Stimulated activated CD4-positive, alpha-beta T cell treated with anti-CD3 and anti-CD28 coated beads, Interleukin-12 subunit alpha, Interleukin-12 subunit beta, amount 100 ng/mL, for 4 hours (primary cell): ENCODE measurements at places on chromosomes 2 and 18.
A peak's percentile ranks its signal among the peaks of the same experiment; 100 is the strongest.

DNA sequence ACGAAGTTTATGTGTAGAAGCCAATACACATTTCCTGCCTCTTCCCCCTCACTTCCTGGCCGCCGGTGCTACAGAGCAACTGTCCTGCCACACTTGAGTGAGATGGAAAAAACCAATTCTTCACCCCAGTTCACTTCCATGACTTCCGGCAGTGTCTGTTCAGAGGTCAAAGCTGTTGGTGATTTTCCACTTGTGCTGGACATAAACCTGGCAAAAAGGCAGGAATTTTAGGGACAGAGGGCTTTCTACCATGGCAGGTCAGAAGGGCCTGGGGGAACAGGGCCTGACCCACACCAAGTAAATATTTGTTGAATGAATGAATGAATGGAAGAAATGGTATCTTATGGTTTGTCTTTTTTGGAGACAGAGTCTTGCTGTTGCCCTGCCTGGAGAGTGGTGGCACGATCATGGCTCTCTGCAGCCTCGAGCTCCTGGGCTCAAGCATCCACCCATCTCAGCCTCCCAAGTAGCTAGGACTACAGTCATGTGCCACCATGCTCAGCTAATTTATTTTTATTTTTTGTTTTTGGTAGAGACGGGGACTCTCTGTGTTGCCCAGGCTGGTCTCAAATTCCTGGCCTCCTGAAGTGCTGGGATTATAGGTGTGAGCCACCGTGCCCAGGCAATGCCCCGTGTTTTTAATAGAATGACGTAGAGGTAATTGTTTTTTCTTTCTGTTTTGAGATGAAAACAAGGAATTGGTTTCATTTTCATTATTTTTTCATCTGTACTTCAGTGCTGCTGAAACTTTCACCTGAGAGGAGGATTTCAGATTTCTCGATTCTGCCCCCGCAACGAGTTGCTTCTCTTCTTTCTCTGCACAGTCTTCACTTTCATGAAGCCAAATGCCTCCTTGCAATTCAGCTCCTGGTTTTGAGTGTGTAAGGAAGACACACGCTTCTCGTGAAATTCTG, 48.0 kb upstream of the LPIN2 start:
- DNase-seq = peak; percentile 27

- no peak for DNase-seq
These were observed 3.3 kb downstream of the GPR39 start for GRCh38 chr2:132419941-132420340.

DNA sequence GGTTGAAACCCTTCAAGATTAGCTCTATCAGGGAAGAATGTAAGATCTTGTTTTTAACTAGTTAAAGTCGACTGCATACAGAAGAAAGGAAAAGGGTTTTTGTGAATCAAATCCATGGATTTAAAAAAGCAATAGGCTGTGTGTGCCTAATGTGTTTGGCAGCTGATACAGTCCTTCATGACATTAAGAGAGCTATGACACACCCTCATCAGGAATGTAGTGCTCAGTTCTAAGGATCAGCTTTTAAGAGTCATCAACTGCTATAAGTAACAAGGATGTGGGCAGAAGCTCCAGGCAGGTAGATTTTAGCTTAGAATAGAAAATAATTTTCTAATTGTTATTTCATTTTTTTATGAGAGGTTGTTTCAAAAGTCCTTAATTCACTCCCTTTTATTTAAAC, 52.9 kb downstream of the PPP1R1C start:
- DNase-seq = no peak

GRCh38 chr2:213733893-213734292, 449.6 kb downstream of the SPAG16 start:
- no peak for DNase-seq

DNA sequence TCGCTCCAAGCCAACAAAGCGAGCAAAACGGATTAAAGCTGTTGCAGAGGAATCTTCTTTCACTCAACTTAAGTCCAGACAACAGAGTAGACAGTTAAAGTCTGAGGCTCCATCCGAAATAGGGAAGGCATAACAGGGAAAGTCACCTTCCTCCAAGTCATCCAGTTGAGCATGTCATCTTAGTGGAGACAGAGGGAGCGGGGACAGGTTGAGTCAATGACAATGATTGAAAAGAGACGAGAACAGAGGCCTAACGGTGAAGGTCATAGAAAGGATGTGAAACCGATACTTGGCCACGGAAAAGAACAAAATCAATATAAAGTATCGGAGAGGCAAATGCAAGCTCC, 455 bp downstream of the C18orf32 start:
- DNase-seq = no peak

GRCh38 chr2:135775420-135775819, 33.8 kb downstream of the UBXN4 start:
- no peak for DNase-seq

- peak; percentile 45 for DNase-seq
These were observed 507 bp downstream of the PKP4 start for GRCh38 chr2:158457092-158457825.

DNA sequence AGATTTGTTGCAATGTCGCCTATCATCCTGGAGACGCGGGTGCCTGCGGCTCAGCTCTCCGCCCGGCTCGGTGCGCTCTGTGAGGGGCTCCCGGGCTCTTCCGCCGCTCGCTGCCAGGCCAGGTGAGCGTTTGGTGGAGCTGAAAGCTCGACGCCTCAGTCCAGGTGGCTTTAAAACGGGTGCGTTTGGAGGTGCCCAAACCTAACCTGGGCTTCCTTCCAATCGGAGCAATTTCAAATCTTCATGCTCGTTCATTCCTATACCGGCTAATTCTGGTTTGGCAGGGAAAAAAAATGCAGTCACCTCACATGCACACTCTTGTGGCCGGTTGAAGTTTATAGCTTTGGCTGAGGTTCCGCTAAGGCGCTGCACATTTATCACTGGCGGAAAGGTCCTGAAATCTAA, at the start of gene SLC16A14:
SLC16A14 (minus strand) TSS at position 274 of the 405 bp plus-strand sequence. CDS start 9,572 bp downstream, outside the sequence.
- DNase-seq = peak; percentile 8

DNA sequence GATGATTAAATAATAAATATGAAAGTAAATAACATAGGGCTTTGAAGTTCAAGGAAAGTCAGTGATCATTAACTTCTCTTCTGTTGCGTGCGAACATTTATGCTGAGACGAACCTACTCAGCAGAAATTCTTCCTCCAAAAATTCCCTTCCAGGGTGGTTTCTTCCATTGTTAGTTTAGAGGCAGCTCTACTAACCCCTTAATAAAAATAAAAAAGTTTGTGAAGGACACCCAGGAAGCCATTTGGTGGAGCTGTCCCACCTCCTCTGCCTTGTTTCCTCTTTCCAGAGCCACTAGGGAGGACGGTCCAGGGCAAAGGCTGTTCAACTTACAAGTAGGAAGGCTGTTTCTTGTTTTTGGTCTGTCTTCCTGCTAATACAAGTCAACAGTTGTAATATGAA, 2.1 kb upstream of the SMAD2 start:
- DNase-seq = no peak

- DNase-seq = no peak
These were observed 10.6 kb downstream of the LYPD6B start for GRCh38 chr2:149049142-149049541.

DNA sequence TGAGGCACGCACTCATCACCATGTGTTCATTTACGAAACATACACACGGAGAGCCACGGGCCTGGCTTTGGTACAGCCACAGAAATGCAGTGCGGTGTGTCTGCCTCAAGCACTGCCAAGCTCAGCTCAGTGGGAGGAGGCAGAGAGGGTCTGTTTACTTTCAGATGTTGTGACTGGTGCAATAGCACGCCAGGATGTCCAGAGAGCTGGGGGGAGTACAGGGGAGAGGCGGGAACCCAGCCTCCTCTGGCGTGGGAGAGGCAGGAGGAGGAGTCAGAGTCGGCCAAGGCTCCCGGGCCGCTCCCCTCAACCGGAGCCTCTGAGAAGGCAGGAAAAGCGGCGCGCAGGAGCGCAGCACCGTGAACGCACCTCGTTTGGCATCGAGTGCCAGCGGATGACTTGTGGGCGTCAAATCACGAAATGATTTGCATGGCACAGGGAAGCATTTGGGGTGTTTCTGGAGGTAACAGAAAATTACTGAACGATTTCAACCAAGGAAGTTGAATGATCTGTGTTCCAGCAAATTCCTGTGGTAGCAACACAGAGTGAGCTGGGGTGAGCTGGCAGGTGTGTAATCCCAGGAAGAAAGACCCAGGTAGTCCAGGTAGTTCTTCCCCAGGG, 143.0 kb downstream of the ZNF516 start:
- DNase-seq = no peak

DNA sequence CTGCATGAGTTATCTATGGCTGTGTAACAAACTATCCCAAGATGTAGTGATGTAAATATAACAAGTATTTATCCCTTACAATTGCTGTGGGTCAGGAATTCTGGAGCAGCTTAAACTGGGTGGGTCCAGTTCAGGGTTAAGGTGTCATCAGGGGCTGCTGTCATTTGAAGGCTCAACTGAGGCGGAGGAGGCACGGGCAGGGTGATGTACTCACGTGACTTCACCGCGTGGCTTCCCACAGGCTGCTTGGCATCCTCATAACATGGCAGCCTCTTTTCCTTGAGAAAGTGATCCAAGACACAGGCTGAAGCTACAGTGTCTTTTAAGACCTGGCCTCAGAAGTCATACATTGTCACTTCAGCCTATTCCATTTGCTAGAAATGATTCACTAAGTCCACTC, 125.8 kb downstream of the PTGR3 start:
- DNase-seq = no peak

DNA sequence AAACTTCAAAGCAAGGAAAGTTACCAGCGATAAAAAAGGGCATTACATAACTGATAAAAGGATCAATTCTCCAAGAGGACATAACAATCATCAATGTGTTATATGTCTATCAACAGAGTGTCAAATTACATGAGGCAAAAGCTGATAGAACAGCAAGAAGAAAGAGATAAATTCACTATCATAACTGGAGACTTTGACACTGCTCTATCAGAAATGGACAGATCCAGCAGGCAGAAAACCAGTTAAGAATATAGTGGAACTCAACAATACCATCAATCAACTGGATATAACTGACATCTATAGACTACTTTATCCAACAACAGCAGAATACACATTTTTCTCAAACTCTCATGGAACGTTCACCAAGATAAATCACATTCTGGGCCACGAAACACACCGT, 65.0 kb downstream of the ROCK2 start:
- DNase-seq = no peak

- no peak for DNase-seq
These were observed 25.9 kb downstream of the UBR3 start for GRCh38 chr2:169853041-169853668.

DNA sequence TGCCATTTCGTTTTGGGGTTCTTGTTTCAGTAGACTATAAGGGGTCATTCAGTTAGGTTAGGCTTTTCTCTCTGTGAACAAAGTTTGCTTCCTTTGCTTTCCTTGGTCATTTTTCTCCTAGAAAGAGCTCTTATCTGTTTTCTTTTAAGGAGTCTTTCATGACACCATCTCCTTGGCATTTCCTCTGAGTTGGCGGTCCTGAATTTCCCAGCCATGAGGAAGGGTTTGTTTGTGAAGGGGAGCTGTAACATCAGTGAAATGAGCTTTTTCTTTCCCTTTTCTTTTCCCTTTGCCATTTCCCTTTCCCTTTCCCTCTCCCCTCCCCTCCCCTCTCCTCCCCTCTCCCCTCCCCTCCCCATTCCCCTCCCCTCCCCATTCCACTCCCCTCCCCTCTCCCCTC, 61.7 kb downstream of the MAP4K4 start:
- DNase-seq = no peak

GRCh38 chr2:68110102-68110501, 47.3 kb upstream of the C1D start:
- DNase-seq = no peak

DNA sequence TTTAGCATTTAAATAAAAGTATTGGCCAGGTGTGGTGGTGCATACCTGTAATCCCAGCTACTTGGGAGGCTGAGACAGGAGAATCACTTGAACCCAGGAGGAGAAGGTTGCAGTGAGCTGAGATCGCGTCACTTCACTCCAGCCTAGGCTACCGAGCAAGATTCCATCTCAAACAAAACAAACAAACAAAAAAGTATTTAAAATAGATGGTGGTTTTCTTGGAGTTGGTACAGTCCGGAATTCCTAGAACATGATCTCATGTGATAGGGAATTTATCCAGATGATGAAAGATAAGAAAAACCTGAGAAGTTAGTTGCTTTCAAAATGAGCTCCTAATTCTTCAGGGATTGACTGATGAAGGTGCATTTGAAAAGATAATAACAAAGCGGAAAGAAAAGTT, 62.0 kb downstream of the BIRC6 start:
- DNase-seq = no peak

- DNase-seq = no peak
These were observed 25.8 kb downstream of the CIB4 start for GRCh38 chr2:26615336-26615859.

GRCh38 chr18:36905571-36905970, 76.6 kb downstream of the KIAA1328 start:
- DNase-seq = no peak

- no peak for DNase-seq
These were observed 88.0 kb downstream of the LTBP1 start for GRCh38 chr2:33034784-33035183.

DNA sequence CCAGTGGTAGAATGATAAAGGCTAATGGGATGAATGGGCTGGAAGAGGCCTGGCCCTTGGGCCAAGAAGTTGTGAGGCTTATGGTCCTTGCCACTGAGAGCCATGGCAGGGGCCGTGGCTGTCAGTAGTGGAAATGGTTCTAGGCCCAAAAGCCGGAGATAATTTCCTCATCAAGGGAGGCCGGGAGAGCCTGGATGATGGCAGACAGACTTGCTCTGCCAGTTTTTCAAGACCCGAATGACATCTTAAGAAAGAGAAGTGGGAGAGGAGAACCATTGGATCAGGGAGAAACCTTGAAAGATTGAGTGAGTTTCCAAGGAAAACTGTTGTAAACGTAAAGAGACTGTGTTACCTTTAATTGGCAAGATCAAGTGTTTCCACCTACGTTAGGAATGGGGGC, 46.3 kb upstream of the VPS54 start:
- no peak for DNase-seq

GRCh38 chr2:232281858-232282507, 96.6 kb upstream of the ALPP start:
- no peak for DNase-seq

GRCh38 chr2:179059026-179059700, 9.2 kb upstream of the CCDC141 start:
- DNase-seq = no peak

DNA sequence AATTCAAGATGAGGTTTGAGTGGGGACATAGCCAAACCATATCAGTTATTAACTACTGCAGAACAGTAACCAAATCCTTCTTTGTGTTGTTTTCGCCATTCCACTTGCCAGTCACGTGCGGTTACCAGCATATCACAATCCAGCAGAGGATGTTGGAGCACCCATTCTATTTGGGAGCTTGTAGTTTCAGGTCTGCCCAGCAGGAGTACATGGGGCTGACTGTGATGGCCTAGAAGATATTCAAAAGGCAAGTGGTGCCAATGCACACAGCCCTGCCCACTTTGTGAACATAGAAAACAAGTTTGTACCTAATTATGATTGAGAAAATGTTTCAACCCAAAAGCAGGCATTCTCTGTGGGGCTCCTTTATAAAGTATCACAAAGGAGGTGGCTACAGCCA, 57.0 kb downstream of the ZNF519 start:
- DNase-seq = no peak

DNA sequence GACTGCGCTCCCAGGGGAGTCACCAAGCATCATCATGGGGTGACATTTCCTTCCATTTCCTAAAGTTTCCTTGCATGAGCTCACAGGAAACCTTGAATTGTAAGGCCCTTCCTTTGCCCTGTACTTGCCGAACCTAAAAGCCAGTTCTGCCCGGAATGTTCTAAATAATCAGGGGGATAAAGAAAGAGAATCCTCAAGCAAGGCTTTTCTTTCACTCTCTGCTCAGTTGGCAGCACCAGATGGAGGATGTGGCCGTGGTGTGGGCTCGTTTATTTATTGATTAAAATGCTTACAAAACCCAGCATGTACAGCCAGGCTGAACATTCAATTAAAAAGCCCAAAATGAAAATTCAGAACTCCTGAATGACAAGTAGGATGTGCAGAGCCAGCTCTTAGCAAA, 170.5 kb downstream of the SH3RF3 start:
- DNase-seq = no peak
